NCI-H2029 treated with DMSO at 0.1 percent for 48 hours (cell line): ENCODE measurements at places on chromosomes 2 and 18.

DNA sequence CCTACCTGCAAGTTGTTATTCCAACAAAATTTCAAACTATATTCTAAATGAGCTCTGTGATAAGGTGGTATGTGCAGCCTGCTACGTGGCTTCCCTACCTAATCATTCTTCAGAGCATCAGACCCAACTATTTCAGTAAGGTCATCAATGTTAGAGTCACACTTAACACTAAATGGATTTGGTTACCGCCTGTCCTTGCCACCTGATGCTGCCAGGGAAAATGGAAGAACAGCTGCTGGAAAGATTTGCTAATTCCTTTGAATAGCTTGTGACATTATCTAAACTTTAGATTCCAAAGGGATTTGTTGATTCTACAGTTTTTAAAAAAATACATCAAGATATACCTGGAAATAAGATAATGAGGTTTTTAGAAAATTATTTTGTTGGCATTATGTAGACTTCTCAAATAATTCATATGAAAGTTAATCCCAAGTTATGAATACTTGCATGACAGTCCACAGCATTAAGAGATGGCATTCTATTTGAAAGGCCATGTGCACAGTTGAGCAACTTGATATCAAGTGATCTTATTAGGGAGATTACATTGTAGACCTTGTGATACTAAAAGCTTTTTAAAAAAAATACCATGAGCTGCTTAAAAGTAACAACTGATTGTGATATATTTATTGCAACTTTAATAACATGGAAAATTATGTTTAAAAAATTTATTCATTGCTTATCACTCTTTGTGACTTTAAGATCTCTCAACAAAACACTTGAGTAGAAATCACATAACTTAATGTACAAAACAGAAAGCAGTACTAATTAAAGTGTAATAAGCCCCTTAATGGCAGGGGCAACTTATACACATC, 98.3 kb upstream of the UGP2 start:
- DNase-seq = no peak

- no peak for DNase-seq
Measured at GRCh38 chr2:216713691-216714336, 18.5 kb upstream of the IGFBP5 start.

DNA sequence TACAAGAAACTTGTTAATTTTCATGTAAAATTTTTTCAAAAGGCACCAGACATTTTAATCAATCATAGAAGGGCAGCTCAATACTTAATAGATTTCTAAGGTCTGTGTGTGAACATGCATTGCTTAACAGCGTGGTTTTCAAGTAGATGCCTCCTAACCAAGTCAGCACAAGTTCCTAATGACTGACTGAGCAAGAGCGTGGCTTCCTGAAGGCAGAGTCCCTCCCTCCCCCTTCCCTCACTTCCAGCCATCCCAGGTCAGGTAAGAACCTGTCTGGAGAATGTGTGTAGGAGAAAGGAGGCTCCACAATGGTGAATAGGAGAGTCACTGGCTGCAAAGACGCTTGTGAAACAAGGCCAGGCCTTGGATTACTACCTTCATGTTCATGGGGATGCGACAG, 33.5 kb upstream of the DAPL1 start:
- DNase-seq = no peak

DNA sequence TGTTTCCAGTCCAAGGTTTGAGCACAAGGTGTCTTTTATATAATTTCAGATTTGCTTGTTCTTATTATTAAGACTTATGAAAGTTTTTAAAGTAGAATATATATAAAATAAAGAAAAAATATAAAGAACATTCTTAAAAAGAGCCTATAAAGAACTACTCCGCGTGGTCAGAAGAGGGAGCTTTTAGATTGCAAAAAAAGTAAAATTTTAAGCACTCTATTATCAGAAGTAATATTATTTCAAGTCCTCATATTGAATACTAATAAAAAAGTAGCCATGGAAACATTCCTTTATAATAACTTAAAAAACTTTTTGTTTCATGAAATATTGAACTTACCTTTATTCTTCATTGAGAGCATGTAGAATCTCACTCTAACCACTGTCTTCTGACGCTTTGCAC, 51.4 kb downstream of the LINC00305 start:
- DNase-seq = no peak

GRCh38 chr2:220071696-220072095, 444.3 kb downstream of the SLC4A3 start:
- no peak for DNase-seq
